Stimulated activated CD8-positive, alpha-beta memory T cell treated with anti-CD3 and anti-CD28 coated beads, Interleukin-4, amount 100 ng/mL, for 1 hour (primary cell): ENCODE measurements at places on chromosomes 13 and 19.

DNA sequence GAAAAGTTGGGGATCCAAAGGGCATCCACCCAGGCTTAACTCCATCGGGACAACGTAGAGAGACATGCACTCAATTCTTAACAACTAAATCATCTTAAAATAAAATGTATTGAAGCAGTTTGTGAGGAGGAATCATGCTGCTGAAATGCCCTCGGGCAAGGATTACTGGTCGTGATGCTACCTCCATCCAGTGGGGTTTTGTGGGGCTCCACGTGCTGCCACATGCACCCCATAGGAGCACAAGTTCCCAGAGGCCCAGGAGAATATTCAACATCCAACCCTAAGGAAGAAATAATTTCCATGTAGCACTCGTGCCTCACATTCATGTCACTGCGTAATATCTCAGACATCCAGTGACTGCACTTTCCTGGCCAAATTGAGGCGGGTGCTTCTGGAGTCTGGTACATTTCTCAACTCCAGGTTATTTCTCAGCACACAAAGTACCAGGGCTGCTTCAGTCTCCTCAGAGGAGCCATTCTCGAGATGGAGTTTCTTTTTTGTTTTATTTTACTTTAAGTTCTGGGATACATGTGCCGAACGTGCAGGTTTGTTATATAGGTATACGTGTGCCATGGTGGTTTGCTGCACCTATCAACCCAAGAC, 429.8 kb downstream of the FOXO1 start:
- no peak for DNase-seq

DNA sequence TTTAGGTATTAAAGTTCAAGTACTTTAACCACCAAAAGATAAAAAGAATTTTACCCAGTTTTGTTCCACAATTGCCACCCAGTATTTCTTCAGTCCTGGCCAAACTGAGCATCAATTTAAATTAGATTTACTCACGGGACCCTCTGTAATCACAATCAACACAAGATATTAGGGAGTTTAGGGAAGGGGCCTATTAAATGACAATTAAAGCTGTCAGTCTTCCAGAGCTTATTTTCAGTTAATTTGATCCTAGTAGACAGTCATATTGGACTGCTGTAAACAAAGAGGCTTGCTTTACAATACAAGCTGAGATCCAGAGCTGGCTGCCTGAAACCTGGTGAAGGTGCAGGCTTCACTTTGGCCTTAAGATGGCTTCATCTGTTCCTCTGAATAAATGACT, 321.2 kb upstream of the NBEA start:
- DNase-seq: no peak

- DNase-seq: no peak
These were observed 41.3 kb downstream of the DPF1 start for GRCh38 chr19:38182536-38183210.

GRCh38 chr13:30746791-30747190, 11.4 kb downstream of the ALOX5AP start:
- DNase-seq: no peak

- no peak for DNase-seq
These were observed 23.5 kb downstream of the ATP4B start for GRCh38 chr13:113634279-113635047.

GRCh38 chr19:35508129-35508528, 5.3 kb downstream of the DMKN start:
- no peak for DNase-seq

GRCh38 chr19:34991542-34992333, 8.4 kb upstream of the GRAMD1A start:
- no peak for DNase-seq
